Cardiac septum (tissue), 1 donor: ENCODE measurements at places on chromosomes 3 and 15. TPM values are rescaled to one million over a fixed set of nuclear protein-coding genes. Genes with fewer than 3 reads are reported as not detected.

BCL2A1 gene
- 1.1 TPM for total RNA-seq

- no peak for DNase-seq
Measured at GRCh38 chr15:89591834-89592233, 16.6 kb downstream of the TICRR start.

SLC9C1 gene
- 3.9 TPM for total RNA-seq

ADPRH gene
- total RNA-seq = 10.9 TPM

CAND2 gene
- 62.6 TPM for total RNA-seq

- DNase-seq = peak; percentile 79
Measured at GRCh38 chr3:98733053-98733811, 29.9 kb upstream of the ST3GAL6 start.

FGF12 gene
- 45.1 TPM for total RNA-seq

LRRC2 gene
- 70.6 TPM for total RNA-seq
